Peyer's patch (tissue), 4 donors: ENCODE measurements at places on chromosomes 1 and 21. TPM values are rescaled to one million over a fixed set of nuclear protein-coding genes. Genes with fewer than 3 reads are reported as not detected.

The ETS2 gene
- total RNA-seq = 147 TPM

GRCh38 chr1:76317299-76317900, 242.9 kb downstream of the ST6GALNAC3 start:
- DNase-seq = no peak

The TAS1R1 gene
- total RNA-seq = not detected

GRCh38 chr21:27596196-27596595, 629.3 kb upstream of the ADAMTS5 start:
- no peak for DNase-seq

- DNase-seq = no peak
These were observed 64.2 kb upstream of the SH3GLB1 start for GRCh38 chr1:86640161-86640670.

The MANEAL gene
- 3.5 TPM for total RNA-seq

The KCNJ15 gene
- not detected for total RNA-seq
